ENCODE measurements at places on chromosomes 5 and 9.

GRCh38 chr5:168766426-168766700 lies 187.2 kb upstream of the PANK3 start:
- no peak for DNase-seq

- no peak for DNase-seq
Observed at GRCh38 chr9:37273595-37273994, 148.9 kb upstream of the GRHPR start.

GRCh38 chr5:136208916-136209315 lies 16.0 kb upstream of the SMIM32 start:
- DNase-seq: no peak

DNA sequence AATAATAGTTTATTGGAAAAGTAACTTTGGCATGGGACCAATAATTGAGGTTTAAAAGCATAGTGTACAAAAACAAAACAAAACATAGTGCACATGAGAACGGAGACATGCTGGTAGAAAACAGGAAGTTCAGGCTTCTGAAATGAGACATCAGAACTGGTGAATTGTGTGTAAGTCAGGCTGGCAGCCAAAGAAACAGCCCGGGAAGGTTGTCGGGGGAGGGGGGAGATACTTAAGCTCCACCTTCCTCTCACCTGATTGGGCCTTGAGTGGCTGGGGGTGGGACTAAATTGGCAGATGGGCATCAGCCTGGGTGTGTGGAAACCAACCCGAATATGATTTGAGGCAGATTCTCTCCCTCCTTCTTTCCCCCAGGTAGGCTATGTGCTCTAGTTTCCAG lies 256.3 kb downstream of the SMARCA2 start:
- no peak for DNase-seq
